Panc1 (cell line): ENCODE measurements at places on chromosomes 6 and 20.

GRCh38 chr20:25686081-25687067 is 10.3 kb downstream of the ZNF337 start:
- no peak for DNase-seq

DNA sequence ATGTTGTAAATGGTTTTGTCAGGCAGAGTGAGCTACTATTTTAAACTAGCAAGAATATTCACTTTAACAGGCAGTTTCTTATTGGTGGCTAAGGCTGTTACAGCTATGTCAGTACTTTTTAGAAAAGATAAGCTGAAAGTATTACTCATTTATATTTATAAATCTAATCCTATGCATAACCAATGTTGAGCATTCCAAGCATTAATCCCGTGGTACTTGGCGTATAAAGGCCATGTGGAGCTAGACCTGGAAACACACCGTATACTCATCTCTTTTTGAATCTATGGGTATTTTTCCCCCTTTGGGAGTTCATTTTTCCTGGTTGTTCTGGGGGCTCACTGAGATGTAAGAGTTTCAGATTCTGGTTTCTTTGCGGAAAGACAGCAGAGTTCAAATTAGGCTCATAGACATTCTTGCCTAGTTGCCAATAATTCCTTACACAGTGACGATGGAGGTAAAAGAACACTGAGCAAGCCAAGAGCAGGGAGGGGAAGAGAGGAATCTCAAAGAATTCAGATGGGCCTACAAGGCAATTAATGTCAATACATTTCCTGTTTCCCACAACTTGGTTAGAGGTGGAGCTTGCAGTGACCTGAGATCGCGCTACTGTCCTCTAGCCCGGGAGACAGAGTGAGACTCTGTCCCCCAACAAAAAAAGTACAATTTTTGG is 211.5 kb downstream of the SOX4 start:
- no peak for DNase-seq

DNA sequence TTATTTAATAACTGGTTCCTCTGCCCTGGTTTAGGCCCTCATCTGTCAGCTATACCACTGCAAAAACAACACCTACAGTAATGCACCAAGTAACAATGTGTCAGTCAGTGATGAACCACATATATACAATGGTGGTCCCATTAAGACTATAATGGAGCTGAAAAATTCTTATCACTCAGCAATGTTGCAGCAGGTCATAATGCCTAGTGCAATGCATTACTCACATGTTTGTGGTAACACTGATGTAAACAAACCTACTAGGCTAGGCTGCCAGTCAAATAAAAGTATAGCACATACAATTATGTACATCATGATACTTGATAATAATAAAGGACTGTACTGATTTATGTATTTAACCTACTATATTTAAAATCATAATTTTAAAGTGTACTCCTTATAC is 31.3 kb downstream of the RARS2 start:
- DNase-seq = no peak

GRCh38 chr20:33875055-33875454 is 63.9 kb downstream of the CHMP4B start:
- DNase-seq = no peak

GRCh38 chr6:17405944-17406245 is 12.5 kb downstream of the CAP2 start:
- DNase-seq = no peak

DNA sequence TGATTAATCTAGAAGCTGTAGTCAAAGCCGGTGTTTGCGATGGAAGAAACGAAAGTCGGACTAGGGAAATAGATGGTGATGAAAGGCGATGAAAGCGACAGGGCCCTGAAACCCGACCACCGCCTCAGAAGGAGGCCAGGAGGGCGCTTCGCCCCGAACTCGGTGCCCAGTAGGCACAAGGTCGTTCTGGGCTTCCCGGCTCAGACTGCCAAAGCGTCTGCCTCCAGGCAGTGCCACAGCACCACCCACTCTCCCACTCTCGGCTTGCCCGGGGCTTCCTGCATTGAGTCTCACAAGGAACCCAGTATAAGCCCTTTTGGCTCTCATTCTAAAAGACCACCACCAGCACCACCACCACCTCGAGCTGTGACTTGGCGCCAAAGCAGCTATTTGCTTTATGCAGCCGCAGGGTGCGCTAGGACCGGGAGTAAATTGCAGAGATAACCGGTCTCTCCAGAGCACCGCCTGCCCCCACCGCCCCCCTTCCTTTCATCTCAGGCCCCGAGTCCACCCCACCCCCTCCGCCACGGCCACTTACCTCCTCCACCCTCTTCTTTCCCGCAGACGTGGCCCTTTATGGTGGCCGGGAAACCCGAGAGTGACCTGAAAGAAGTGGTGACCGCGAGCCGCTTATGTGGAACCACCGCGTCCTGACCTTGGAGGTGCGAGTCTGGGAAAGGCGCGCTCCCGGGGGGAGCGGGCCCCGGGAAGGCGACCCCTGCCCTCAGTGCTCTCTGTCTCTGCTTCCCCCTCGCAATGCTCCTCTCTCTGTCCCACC is 2.4 kb downstream of the TCF21 start:
- no peak for DNase-seq

- no peak for DNase-seq
These were observed 28.2 kb upstream of the SNAP25 start for GRCh38 chr20:10190456-10190855.

- no peak for DNase-seq
These were observed 71.5 kb upstream of the HDAC2 start for GRCh38 chr6:114042267-114043016.

DNA sequence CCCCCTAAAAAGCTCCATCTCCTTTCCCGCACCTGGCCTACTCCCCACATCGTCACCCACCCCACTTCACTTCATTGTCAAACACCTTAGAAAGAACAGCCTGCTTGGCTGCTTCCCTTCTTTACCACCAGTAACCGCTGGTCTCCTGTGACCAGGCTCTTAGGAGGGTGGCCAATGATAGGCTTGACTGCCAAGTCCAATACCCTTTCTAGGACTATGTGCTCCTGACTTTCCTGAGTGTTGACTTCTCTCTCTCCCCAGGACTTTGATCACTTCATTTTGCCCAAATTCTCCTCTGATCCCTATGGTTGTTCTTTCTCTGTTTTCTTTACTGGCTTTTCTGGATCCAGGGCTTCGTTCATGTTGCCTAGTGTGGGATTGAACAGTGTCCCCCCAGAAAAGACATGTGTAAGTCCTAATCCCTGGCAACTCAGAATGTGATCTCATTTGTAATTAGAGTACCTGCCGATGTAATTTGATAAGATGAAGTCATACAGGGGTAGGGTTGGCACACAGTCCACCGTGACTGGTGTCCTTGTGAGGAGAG is 254.0 kb downstream of the GMDS start:
- DNase-seq = no peak

- DNase-seq = no peak
These were observed 93.7 kb downstream of the SH3BGRL2 start for GRCh38 chr6:79724816-79725215.

DNA sequence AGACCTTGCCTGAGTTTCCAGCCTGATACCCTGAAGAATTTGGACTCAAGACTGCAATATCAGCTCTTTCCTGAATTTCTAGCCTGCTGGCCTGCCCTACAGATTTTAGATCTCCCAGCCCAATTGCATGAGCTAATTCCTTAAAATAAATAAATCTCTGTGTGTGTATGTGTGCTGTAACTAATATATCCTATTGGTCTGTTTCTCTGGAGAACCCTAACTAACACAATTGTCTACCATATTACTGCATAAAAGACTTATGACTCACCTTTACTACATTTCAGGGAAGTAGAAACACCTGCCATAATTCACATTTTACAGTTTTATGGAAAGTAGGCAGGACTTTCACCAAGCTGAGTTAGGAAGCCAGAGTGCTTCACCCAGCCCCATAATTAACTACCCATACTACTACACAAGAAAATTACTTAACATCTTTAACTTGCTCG is 90.7 kb upstream of the BEND6 start:
- DNase-seq = no peak

- DNase-seq = peak; percentile 67
These were observed 14.3 kb downstream of the KLHL31 start for GRCh38 chr6:53651205-53651763.

- no peak for DNase-seq
These were observed 11.9 kb downstream of the ASF1A start for GRCh38 chr6:118905851-118906250.

GRCh38 chr6:131062241-131063027 is 611 bp downstream of the EPB41L2 start:
- DNase-seq = no peak

DNA sequence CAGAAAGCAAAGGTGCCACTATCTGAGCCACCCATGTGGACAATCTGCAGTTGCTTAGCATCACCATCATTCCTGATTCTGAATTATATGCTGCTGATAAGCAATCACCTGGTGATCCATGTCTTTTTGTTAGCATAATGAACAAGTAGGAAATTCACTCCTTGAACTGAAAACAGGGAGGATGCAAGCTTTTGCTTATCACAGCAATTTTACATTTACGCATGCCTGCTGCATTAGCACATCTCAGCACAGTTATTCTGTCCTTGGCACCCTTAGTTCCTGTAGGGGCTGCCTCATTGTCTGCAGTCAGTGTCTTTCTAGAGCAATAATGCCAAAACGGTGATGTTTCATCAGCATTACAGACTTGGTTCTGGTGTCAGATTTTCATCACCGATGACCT is 162.6 kb downstream of the KIF16B start:
- DNase-seq = no peak

GRCh38 chr6:135121434-135121833 is 59.7 kb upstream of the MYB start:
- DNase-seq = no peak

DNA sequence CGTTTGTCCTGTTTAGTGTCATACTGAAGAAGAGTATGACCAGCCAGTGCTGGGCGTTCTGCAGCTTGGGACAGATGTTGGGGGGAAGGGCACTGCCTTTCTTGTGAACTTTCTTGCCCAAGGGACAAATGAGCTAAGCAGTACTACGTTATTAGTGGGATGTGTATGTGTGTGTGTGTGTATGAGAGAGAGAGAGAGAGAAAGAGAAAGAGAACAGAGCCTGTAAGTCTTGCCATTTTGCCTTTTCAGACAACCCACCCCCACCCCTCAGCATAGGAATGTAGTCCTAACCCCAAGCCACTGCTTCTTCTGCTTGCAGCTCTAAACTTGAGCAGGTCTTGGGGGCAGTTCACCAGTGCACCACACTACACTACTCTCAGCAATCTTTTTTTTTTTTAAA is 45.5 kb downstream of the E2F3 start:
- DNase-seq = no peak

DNA sequence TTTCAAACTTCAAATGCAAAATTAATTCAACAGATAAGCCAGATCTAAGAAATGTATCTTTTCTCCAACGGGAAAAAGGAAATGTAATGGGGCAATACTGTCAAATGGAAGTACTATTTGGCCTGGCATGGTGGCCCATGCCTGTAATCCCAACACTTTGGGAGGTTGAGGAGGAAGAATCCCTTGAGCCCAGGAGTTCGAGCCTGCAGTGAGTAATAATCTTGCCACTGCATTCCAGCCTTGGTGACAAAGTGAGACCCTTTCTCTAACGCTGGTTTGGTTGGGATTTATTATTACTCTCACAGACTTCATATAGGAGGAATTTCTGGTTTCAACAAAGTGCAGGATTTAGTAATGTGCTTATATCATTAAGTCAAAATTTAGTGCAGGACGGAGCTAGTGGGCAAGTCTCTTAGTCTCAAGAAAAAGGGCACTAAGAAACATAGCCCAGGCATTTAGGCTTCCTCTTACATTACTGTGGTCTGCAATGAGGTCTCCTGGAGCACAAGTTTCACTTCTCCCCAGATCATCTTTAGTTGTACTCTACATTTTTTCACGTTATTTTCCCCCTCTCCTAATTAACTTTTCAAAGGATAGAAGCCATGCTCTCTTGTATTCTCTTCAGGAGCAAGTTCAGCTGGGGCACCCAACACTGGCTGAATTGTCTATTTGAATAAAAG is 23.1 kb downstream of the TRIM27 start:
- no peak for DNase-seq

DNA sequence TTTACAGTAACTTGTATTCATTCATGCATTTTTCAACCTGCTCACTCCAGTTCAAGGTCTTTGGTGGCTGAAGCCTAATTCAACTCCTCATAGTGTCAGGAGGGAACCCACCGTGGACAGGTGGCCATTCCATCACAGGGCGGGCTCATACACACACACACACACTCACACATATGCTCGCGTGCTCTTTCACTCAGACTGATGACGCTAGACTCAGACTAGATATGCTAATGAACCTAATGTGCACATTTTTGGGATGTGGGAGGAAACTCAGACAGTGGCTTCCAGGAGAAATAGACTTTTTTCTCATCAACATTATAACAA is 56.7 kb downstream of the TRIM27 start:
- DNase-seq = no peak

DNA sequence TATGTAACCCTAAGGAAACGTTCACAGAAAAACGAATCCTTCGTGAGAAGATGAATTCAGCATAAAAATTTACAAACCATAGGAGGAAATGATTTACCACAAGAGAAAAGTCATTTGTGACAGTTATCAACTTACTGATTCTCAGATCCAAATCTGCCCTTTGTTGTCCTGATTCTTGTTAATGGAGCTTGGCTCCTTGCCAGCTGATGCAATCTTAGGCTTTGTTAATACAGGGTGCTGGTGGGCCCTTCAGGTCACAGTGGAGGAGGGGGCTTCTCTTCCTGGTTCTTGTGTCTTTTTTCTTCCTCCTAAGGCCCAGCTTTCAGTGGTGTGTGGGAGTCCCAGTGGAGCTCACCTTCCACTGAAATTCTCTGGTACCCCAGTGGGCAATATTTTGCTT is 108.4 kb upstream of the MAP3K7 start:
- DNase-seq = no peak

GRCh38 chr20:2680046-2680445 is 12.5 kb upstream of the EBF4 start:
- DNase-seq = no peak

GRCh38 chr6:127514179-127514772 is 4.9 kb downstream of the MTCL3 start:
- DNase-seq = no peak

GRCh38 chr6:164741938-164742451 is 567.4 kb downstream of the C6orf118 start:
- no peak for DNase-seq

- no peak for DNase-seq
These were observed 120.9 kb upstream of the IFNGR1 start for GRCh38 chr6:137339929-137340559.

- no peak for DNase-seq
These were observed 200.0 kb upstream of the SULF2 start for GRCh38 chr20:47985092-47985850.

GRCh38 chr6:163711615-163712565 is 297.4 kb downstream of the QKI start:
- DNase-seq = no peak

GRCh38 chr20:12883507-12883885 is 125.3 kb upstream of the SPTLC3 start:
- no peak for DNase-seq

DNA sequence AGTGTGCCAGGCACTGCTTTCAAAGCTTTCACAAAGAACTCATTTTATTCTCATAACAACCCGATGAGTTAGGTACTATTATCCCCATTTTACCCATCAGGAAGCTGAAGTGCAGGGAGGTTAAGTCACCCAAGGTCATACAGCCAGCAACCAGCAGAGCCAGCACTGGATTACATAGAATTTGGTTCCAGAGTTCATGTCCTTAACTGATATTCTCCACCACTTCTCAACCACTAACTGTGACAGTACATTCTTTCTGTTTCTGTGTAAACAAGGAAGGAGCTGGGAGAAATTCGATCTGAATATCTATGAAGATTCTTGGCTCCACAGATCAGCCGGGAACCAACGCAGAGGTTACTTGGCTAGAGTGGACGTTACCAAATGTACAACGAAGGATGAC is 98.0 kb downstream of the KIF16B start:
- no peak for DNase-seq
